SJSA1 (cell line): ENCODE measurements at places on chromosomes 4 and X. TPM values are rescaled to one million over a fixed set of nuclear protein-coding genes. Genes with fewer than 3 reads are reported as not detected.
A peak's percentile ranks its signal among the peaks of the same experiment; 100 is the strongest.

MTNR1A gene
- total RNA-seq: 0.13 TPM in 1 of 2 replicates, not detected in the other

GPRASP2 gene
- total RNA-seq: 13.8 and 21.2 TPM in 2 replicates

DNA sequence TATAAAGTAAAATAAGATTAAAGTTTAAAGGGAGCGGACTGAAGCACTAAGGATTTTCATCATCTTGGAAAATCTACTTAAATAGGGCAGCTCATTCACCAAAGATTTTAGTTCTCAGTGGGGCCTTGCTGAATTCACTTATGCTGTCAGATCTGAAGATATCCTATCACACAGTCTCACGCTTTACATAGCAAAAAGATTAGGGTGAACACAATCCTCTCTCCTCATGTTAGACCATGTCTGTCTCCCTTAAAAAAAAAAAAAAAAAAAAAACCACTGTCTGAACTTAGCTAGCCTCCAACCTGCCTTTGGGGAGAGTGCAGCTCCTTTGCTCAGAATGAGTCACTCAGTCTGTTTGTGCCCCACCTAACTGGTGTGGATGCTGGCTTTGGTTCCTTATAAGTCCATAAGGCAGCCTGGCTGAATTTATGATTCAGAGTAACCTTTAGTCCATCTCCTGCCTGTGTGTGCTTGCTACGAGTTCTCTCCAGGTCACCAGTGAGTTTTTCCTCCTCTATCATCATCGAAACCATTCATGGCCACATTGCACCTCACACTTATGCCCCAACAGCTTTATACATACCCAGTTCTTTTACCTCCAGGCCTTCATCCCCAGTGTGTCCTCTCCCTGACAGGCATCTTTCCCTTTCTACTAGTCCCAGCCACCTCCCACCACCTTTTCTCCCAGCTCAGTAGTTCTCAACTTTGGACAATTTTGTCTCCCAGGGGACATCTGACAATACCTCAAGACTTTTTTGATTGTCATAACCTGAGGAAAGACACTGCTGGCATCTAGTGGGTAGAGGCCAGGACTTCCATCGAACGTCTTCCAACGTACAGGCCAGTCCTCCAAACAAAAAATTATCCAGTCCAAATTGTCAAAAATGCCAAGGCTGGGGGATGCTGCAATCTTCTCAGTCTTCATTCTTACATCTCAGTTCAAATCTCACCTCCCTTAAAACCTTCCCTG lies 220.7 kb upstream of the EMCN start:
- no peak overlapping the region for H3K4me3 ChIP-seq
- H3K27me3 ChIP-seq: no peaks in the 10 kb centered on the region
- H3K27ac ChIP-seq: no peak overlapping the region
- H3K4me1 ChIP-seq: peaks cover 23% of the 10 kb centered on the region
- DNase-seq: peak; percentile 46
- H3K36me3 ChIP-seq: no peaks in the 10 kb centered on the region

- H3K4me1 ChIP-seq: peaks cover 8% of the 10 kb centered on the region
- H3K36me3 ChIP-seq: no peaks in the 10 kb centered on the region
- no peak overlapping the region for H3K4me3 ChIP-seq
- no peak overlapping the region for H3K27ac ChIP-seq
- DNase-seq: no peak
Observed at GRCh38 chr4:40688446-40689095, 58.9 kb upstream of the RBM47 start.

GRCh38 chrX:2272337-2272736 lies 228.4 kb downstream of the DHRSX start:
- H3K4me1 ChIP-seq: no peaks in the 10 kb centered on the region
- no peak overlapping the region for H3K27ac ChIP-seq
- DNase-seq: no peak
- no peaks in the 10 kb centered on the region for H3K36me3 ChIP-seq
- no peaks in the 10 kb centered on the region for H3K27me3 ChIP-seq

DNA sequence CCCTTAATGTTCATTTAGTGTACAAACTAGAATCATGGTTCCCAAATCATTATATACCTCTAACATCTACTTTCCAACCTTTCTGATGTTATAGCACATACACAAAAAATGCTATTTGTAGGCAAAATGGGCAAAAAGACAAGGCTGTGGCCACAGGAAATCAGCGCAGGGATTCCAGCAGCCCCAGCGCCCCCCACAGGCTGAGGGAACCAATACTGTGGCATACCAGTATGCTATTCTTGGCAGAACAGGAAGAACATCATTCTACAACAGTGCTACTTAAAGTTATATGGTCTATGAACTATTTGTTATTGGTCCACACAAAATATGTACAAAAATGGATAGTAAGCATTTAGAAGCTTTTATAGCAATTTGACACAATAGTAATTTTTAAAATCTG lies 25.3 kb downstream of the STEEP1 start:
- no peak overlapping the region for H3K27ac ChIP-seq
- H3K36me3 ChIP-seq: 0 out of 2 replicates have a peak, but pooled peaks cover 4% of the 10 kb centered on the region
- H3K4me1 ChIP-seq: peaks cover 8% of the 10 kb centered on the region
- H3K4me3 ChIP-seq: no peak overlapping the region

- DNase-seq: no peak
- H3K36me3 ChIP-seq: no peaks in the 10 kb centered on the region
- no peak overlapping the region for H3K27ac ChIP-seq
- H3K4me3 ChIP-seq: no peak overlapping the region
- no peaks in the 10 kb centered on the region for H3K27me3 ChIP-seq
Observed at GRCh38 chr4:55242506-55242905, 103.5 kb upstream of the SRD5A3 start.

PNMA6A gene
- total RNA-seq: not detected in 2 replicates

GRCh38 chr4:151238477-151238876 lies 38.5 kb upstream of the PRSS48 start:
- no peaks in the 10 kb centered on the region for H3K27me3 ChIP-seq
- no peak overlapping the region for H3K4me3 ChIP-seq
- H3K36me3 ChIP-seq: no peaks in the 10 kb centered on the region
- H3K27ac ChIP-seq: no peak overlapping the region
- DNase-seq: no peak

CHRDL1 gene
- 0.89 and 3.6 TPM in 2 replicates for total RNA-seq

NUDT10 gene
- total RNA-seq: 4.3 and 7.8 TPM in 2 replicates

USP17L25 gene
- total RNA-seq: not detected in 2 replicates

GRCh38 chr4:165359506-165359905 lies 19.3 kb upstream of the CPE start:
- H3K4me1 ChIP-seq: no peaks in the 10 kb centered on the region
- H3K27ac ChIP-seq: no peak overlapping the region
- H3K36me3 ChIP-seq: no peaks in the 10 kb centered on the region
- no peak for DNase-seq
- no peaks in the 10 kb centered on the region for H3K27me3 ChIP-seq

GRCh38 chrX:11412715-11413623 lies 119.8 kb downstream of the AMELX start:
- no peaks in the 10 kb centered on the region for H3K36me3 ChIP-seq
- H3K27ac ChIP-seq: no peak overlapping the region
- no peak overlapping the region for H3K4me3 ChIP-seq
- H3K27me3 ChIP-seq: no peaks in the 10 kb centered on the region

PPARGC1A gene
- total RNA-seq: 0.18 and 0.19 TPM in 2 replicates

- H3K4me1 ChIP-seq: no peaks in the 10 kb centered on the region
- no peak overlapping the region for H3K27ac ChIP-seq
- H3K4me3 ChIP-seq: no peak overlapping the region
- H3K27me3 ChIP-seq: no peaks in the 10 kb centered on the region
- no peak for DNase-seq
Observed at GRCh38 chr4:26132858-26133257, 188.0 kb upstream of the RBPJ start.

KDR gene
- total RNA-seq: 0.16 TPM in 1 of 2 replicates, not detected in the other

- H3K27me3 ChIP-seq: no peaks in the 10 kb centered on the region
- H3K4me3 ChIP-seq: no peak overlapping the region
- no peaks in the 10 kb centered on the region for H3K4me1 ChIP-seq
Observed at GRCh38 chr4:179858221-179858620, 2385.0 kb upstream of the TENM3 start.

DNA sequence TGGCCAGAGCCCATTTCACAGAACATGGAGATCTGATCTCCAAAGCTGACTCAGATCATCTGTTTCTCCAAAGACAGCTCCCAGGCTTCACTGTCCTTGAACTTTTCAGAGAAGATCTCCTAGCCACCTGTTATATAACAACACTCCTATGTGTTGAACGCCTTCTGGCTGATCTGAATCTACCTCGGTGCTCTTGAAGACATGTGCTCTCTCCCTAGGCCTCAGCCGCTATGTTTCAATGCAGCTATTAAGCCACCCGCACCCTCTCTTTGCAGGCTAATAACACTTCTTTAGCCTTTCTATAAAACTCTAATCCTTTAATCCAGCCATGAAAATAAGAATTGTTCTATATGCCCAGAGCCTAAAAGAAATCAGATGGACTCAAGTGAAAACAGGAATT lies 34.9 kb downstream of the SEL1L3 start:
- H3K27ac ChIP-seq: no peak overlapping the region
- H3K36me3 ChIP-seq: no peaks in the 10 kb centered on the region
- no peak overlapping the region for H3K4me3 ChIP-seq
- H3K4me1 ChIP-seq: no peaks in the 10 kb centered on the region
- no peak for DNase-seq
- no peaks in the 10 kb centered on the region for H3K27me3 ChIP-seq

DNA sequence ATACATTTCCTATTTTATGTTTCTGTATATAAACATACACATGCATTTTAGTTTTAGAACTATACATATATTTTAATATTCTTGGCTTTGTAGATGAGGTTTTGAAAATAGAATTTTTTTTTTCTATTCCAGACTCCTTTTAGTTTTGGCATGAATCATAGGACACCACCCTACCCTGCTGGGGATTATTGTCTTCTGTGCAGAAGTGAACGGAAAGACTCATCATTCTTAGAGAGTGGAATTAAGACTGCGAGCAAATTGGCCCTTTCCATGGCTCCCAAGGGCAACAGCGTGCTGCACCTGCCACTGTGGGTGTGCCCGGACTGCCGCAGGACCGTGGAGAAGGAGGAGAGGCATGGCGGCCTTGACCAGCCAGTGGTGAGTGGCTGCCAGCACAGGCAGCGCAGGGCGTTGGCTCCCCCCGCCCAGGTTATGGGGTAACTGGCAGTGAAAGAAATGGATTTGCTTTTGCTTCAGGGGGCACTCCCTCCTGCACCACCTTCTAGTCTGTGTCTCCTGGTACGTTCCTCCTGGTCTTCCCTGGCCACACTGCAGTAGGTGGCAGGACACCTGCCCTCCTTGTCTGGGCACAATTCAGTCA lies 59.6 kb downstream of the FAM193A start:
- no peak overlapping the region for H3K4me3 ChIP-seq
- no peaks in the 10 kb centered on the region; the same call in 1 of the 2 replicates for H3K4me1 ChIP-seq
- no peak overlapping the region for H3K27ac ChIP-seq
- no peaks in the 10 kb centered on the region for H3K36me3 ChIP-seq
- no peaks in the 10 kb centered on the region for H3K27me3 ChIP-seq
- no peak for DNase-seq

- H3K27me3 ChIP-seq: no peaks in the 10 kb centered on the region
- no peaks in the 10 kb centered on the region for H3K36me3 ChIP-seq
- H3K27ac ChIP-seq: no peak overlapping the region
- H3K4me1 ChIP-seq: no peaks in the 10 kb centered on the region
Observed at GRCh38 chrX:38082309-38082708, 76.0 kb downstream of the SYTL5 start.

CAPN6 gene
- 0.05 TPM in 1 of 2 replicates, not detected in the other for total RNA-seq

GRCh38 chr4:169933531-169933930 lies 92.7 kb downstream of the MFAP3L start:
- H3K27me3 ChIP-seq: no peaks in the 10 kb centered on the region
- H3K4me1 ChIP-seq: no peaks in the 10 kb centered on the region
- no peak for DNase-seq
- H3K27ac ChIP-seq: no peak overlapping the region

- H3K27me3 ChIP-seq: no peaks in the 10 kb centered on the region
- no peaks in the 10 kb centered on the region for H3K4me1 ChIP-seq
- H3K4me3 ChIP-seq: no peak overlapping the region
- H3K27ac ChIP-seq: no peak overlapping the region
- no peak for DNase-seq
- H3K36me3 ChIP-seq: no peaks in the 10 kb centered on the region
Observed at GRCh38 chr4:114311787-114312186, 286.8 kb upstream of the UGT8 start.

HSD17B13 gene
- total RNA-seq: not detected in 2 replicates

DNA sequence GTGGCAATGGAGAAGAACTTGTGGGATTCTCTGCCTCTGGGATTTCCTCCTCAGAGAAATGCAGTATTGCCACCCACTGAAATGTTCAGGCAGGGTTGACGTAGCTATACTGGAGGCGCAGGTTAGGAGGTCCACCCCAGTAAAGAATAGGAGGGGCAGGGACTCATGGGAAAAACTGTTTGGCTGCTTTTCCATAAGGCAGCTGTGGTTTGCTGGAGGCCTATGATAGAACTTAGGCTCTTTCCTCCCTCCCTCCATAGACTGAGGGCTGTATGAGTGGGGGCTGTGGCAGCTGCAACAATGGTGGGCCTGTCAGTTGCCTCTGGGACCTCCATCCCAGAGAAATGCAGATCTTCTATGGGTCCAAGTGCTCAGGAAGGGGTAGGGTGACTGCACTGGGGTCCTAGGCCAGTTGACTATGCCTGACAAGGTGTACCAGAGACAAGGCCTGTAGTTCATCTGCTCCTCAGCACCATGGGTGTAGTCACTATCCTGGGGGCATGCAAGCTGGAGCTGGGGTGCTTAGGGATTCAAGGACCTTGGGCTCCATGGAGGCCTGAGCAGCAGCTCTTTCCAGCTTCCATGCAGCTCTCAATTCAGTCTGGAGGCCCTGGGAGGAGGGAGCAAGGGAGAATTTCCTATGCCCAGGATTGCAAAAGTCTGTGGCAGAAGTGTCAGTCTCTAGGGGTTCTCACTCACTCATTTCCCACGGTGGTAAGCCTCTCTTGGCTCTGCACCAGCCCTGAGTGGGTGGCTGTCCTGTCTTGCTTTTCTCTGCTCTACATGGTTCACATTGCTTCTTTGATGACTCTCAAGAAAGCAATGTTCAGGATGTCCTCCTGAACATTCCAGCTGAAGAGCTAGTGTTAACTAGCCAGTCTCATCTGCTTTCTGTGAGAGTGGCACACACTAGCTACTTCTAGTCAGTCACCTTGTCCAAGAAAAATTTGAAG lies 353.0 kb downstream of the IDS start:
- no peaks in the 10 kb centered on the region for H3K36me3 ChIP-seq
- no peak overlapping the region for H3K27ac ChIP-seq
- DNase-seq: no peak
- no peaks in the 10 kb centered on the region for H3K4me1 ChIP-seq
- no peaks in the 10 kb centered on the region for H3K27me3 ChIP-seq

XAGE2 gene
- 0.39 and 2.7 TPM in 2 replicates for total RNA-seq

GRCh38 chrX:129938081-129938480 lies 32.1 kb downstream of the UTP14A start:
- no peaks in the 10 kb centered on the region for H3K36me3 ChIP-seq
- no peak for DNase-seq
- H3K27me3 ChIP-seq: no peaks in the 10 kb centered on the region
